Right renal pelvis (tissue), 4 donors: ENCODE measurements at places on chromosomes 13 and 19.

GRCh38 chr19:19624032-19624570 lies 3.9 kb downstream of the LPAR2 start:
- DNase-seq, result no peak

- no peak for DNase-seq
These were observed 198.4 kb downstream of the DLEU7 start for GRCh38 chr13:50645092-50645491.

GRCh38 chr19:16536130-16536529 lies 6.1 kb downstream of the CHERP start:
- no peak for DNase-seq

DNA sequence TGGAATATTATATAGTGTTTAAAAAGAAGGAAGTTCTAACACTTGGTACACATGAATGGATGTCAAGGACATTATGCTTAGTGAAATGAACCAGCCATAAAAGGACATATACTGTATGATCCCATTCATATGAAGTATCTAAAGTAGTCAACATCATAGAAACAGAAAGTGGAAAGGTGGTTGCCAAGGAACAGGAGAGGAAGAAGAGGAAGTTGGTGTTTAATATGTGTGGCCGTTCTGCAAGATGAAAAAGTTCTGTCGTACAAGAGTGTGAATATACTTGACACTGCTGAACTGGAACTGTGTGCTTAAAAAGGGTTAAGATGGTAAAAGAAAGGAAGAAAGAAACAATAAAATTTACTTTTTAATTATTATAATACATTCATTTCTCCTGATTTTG lies 33.1 kb upstream of the C1QTNF9 start:
- no peak for DNase-seq

DNA sequence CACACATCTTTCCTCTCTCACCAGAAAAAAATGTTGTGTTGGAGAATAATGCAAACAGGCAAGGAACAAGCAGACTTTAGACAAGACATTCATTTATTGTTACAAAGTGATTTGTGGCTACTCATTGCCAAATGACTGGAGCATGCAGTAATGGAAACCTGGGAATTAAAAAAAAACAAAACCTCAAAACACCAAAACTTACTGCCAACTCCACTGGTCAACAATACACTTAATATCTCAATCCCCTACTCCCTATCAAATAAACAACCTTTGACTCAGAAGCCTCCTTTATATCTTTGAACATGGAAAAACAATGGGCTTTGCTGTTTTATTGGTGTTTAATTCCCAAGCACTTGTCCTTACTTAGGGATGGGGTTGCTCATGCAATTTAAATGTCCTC lies 112.8 kb downstream of the POSTN start:
- DNase-seq, result no peak

DNA sequence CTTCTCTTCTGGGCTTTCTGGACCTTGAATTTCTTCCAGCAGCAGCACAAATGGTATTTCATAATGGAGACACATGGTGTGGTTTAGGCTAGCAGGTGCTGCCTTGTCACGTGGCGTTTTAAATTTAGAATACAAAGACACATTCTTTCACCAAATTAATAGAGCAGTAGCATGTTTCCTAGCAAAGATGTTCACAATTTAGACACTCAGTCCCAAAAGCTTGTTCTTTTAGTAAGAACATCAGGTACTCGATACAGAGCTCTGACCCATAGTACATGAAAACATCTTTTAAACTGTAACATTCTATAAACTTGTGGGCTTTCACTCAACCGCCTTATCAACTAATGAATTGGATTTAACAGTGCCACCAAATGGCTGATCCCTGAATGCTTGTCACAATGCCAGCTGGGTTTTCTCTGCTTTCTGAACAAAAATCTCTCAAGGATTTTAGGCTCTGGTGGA lies 290.1 kb downstream of the DCLK1 start:
- DNase-seq, result no peak

- no peak for DNase-seq
These were observed 26.4 kb upstream of the TPT1 start for GRCh38 chr13:45367358-45367757.

- DNase-seq, result no peak
These were observed 214.8 kb downstream of the NDFIP2 start for GRCh38 chr13:79695754-79696153.
